ENCODE measurements at places on chromosomes 2 and 18. TPM values are rescaled to one million over a fixed set of nuclear protein-coding genes. Genes with fewer than 3 reads are reported as not detected.

Gene TMEM200C
- total RNA-seq = 3.1 TPM

Gene MC2R
- total RNA-seq = not detected

Gene ARHGAP15
- total RNA-seq = 0.17 TPM

Gene MYCN
- 16.7 TPM for total RNA-seq

Gene PPP1R1C
- total RNA-seq = 0.40 TPM

Gene IL18RAP
- total RNA-seq = 0.80 TPM

Gene TMEM198
- total RNA-seq = 8.0 TPM

GRCh38 chr2:231341100-231341499 is 54.4 kb upstream of the B3GNT7 start:
- no peaks in the 10 kb centered on the region for H3K27me3 ChIP-seq
- peaks cover 8% of the 10 kb centered on the region for H3K4me1 ChIP-seq
- no peaks in the 10 kb centered on the region for H3K36me3 ChIP-seq
- no peak for DNase-seq
- no peak overlapping the region for H3K4me3 ChIP-seq

DNA sequence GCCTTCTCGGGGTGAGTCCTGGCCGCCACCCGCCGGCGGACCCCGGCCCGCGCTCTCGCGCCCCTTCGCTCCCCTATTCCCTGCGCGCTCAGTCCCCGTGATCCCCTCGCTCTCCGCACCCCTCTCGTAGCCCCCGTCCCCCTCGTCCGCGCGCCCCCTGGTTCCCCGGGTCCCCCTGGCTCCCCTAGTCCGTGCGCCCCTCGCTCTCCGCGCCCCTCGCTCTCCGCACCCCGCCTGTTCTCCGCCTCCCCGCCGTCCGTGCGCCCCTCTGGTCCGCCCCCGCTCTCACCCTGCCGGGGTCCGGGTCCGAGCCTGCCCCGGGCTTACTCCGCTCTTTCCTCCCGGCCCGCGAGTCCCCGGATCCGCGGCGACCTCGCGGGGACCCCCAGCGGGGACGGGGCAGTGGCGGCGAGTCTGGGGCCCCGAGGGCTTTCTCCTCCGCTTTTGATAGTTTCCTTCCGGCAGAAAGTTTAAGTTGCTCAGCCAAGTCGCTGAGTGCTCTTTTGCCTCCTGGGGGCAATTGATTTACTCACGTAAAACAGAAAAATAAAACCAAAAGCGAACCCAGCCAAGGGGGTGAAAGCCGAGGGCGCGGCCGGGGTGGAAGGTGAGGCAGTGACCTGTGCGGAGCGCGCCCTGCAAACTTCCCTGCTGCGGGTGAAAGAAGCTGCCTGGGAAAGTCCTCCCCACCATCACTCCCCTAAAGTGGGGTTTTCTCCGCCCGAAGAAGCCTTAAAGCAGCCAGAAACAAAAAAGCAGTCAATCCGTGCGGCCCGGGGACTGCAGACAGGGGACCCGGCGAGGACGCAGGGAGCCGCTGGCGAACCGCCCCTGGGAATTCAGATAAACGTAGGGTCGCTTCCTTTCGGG is 568 bp downstream of the RAB31 start:
- peak; percentile 19 for DNase-seq
- peaks cover 13% of the 10 kb centered on the region for H3K27me3 ChIP-seq
- peak overlapping the region; percentile 65 for H3K27ac ChIP-seq
- H3K4me3 ChIP-seq = peak overlapping the region; percentile 98
- H3K4me1 ChIP-seq = peaks cover 21% of the 10 kb centered on the region

DNA sequence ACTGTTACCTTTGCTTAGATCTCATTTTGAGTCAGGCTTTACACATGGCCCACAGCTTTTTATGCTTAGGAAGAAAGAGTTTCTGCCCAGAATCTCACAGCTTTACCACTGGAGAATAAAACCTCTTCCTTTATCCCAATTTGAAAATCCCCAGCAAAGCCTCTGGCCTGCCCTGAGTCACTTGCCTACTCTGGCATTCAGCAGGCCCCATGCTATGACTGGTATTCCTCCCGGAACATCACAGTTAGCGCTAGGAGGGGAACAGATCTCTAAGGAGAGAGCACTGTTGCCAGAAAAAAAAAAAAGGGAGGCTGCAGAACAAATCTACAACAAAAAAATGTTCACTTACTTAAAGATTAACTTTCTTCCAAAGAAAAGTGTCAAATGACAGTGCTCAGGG is 152.9 kb upstream of the DNMT3A start:
- H3K36me3 ChIP-seq = no peaks in the 10 kb centered on the region
- no peak overlapping the region for H3K4me3 ChIP-seq
- no peak for DNase-seq
- H3K27me3 ChIP-seq = no peaks in the 10 kb centered on the region

DNA sequence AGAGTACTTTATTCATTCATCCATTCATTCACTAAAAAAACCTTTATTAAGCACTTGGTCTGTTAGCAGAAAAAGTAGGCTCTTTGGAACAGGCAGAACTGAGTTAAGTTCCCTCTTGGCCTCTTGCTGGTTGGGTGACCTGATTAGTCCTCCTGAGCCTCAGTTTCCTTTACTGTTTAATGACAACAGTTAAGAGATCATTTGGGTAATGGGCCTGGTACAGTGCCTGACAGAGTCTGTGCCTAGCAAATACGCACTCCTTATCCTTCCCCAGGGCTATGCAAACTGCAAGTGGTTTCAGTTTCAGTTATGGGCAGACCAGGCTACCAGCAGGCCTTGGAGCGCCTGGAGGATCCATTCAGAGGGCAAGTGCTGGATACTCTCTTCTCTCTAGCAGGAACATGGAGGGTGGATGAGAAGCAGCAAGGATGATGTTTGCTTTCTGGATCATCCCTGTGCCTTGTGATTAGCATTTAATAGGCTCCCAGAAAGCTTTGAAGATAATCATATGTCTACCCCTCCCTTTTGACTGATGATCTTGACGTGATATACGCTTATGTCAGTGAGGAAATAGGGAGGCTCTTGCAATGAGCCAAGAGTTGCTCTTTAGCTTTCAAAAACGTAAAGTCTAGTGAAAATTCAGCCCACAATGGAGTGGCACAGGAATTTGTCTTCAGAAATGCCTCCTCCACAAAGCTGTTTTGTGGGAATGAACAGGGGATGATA is 12.4 kb upstream of the TAF1B start:
- H3K4me3 ChIP-seq = no peak overlapping the region
- DNase-seq = no peak
- H3K27me3 ChIP-seq = no peaks in the 10 kb centered on the region
- peak overlapping the region; percentile 74 for H3K27ac ChIP-seq

DNA sequence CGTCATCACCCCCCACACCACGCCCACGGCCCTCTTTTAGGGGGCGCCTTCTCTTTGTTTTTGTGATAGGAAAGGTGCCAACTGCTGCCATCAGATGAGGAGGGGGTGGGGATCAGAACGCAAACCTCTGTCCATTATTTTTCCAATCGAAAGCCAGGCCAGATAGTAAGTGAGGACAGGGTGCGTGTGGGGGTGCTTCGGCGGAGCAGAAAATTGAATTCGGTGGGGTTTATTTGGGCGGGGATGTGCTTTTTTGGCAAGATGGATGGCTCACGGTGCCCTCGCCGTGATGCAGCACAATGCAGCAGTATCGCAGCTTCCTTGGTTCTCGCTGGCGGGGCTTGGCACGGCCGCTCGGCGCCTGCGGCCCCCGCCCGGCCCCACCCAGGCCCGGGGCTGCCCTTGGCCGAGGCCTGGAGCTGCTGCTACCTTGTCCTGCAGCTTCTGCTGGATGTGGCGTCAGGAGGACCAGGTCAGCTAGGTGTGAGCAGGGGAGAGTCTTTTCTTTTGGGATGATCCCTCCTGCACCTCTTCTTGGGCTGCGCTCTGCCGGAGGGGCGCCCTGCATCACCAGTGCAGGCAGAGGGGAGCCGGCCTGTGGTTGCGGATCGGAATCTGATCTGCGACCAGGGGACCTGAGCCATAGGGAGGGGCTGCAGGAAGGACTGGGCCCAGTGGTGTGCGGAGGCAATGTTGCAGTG is 1.3 kb downstream of the SPTBN1 start:
- peaks cover 13% of the 10 kb centered on the region for H3K4me1 ChIP-seq
- peak overlapping the region; percentile 93 for H3K27ac ChIP-seq
- H3K27me3 ChIP-seq = no peaks in the 10 kb centered on the region
- H3K36me3 ChIP-seq = no peaks in the 10 kb centered on the region

- H3K4me3 ChIP-seq = no peak overlapping the region
- no peak for DNase-seq
- H3K4me1 ChIP-seq = peaks cover 24% of the 10 kb centered on the region
- H3K36me3 ChIP-seq = no peaks in the 10 kb centered on the region
- H3K27me3 ChIP-seq = no peaks in the 10 kb centered on the region
- H3K27ac ChIP-seq = peak overlapping the region; percentile 56
Measured at GRCh38 chr2:239278941-239279365, 121.9 kb downstream of the HDAC4 start.

- no peaks in the 10 kb centered on the region for H3K27me3 ChIP-seq
- peaks cover 4% of the 10 kb centered on the region for H3K4me1 ChIP-seq
- no peak for DNase-seq
- no peak overlapping the region for H3K4me3 ChIP-seq
- H3K27ac ChIP-seq = no peak overlapping the region
Measured at GRCh38 chr2:224162122-224162521, 123.0 kb upstream of the SERPINE2 start.

GRCh38 chr2:201482543-201482942 is 31.0 kb downstream of the STRADB start:
- no peaks in the 10 kb centered on the region for H3K4me1 ChIP-seq
- no peaks in the 10 kb centered on the region for H3K27me3 ChIP-seq
- DNase-seq = no peak
- no peaks in the 10 kb centered on the region for H3K36me3 ChIP-seq
- no peak overlapping the region for H3K4me3 ChIP-seq

GRCh38 chr2:74347742-74348141 is 4.5 kb upstream of the SLC4A5 start:
- no peak for DNase-seq
- H3K36me3 ChIP-seq = no peaks in the 10 kb centered on the region
- no peak overlapping the region for H3K4me3 ChIP-seq

GRCh38 chr2:153487448-153487847 is 8.9 kb upstream of the RPRM start:
- H3K27me3 ChIP-seq = no peaks in the 10 kb centered on the region
- H3K36me3 ChIP-seq = no peaks in the 10 kb centered on the region
- DNase-seq = no peak
- no peak overlapping the region for H3K4me3 ChIP-seq

DNA sequence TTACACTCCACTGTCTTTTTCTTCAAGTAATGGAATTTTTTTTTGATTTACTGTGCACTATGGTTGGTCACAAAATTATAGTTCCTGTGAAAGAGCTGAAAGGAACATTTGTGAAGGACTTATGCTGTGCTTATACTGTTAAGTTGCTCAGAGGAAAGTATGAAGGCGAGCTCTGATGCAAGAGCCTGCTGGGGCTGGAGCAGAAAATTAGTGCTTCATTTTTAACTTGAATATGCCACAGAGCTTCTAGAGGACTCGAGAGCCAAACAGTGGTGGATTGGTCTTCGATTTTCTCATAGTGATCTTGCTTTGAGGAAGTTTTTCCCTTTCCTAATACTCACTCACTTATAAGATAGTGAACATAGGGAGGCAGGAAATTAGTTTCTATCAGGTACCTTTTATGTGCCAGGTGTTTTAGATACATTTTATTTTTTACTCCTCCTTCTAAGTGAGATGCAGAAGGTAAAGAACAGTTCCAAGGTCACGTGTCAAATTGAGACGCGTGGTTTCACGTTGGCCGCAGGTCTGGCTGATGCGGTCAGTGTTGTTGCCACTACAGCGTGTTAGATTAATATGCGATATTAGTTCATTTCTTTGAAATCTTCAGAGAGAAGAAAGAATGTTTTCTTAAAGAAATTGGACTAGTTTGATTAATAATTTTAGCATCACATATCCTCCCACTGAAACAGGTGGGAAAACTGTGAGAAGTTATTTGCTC is 20.2 kb downstream of the GATA6 start:
- H3K27me3 ChIP-seq = no peaks in the 10 kb centered on the region
- H3K4me1 ChIP-seq = peaks cover 98% of the 10 kb centered on the region
- H3K4me3 ChIP-seq = no peak overlapping the region

- H3K4me1 ChIP-seq = no peaks in the 10 kb centered on the region
- no peaks in the 10 kb centered on the region for H3K27me3 ChIP-seq
- no peak for DNase-seq
- H3K36me3 ChIP-seq = no peaks in the 10 kb centered on the region
Measured at GRCh38 chr2:180202467-180202951, 195.4 kb upstream of the CWC22 start.

DNA sequence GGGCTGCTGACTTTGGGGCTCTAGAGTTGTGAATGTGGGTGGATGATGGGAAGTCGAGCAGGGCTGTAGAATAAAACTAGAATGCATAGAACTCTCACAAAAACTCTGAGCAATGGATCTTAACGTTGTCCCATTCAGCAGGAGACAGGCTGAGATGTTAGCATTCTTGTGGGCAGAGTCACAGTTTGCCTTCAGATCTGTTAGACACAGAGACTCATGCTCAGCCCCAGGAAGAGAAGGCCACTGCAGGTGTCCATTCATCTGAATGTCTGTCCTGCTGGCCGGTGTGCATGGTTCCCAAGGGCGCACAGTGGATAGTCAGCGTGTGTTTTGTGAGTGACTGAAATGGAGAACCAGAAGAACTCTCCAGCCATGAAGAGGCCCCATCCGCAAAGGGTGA is 111.3 kb downstream of the TSN start:
- no peaks in the 10 kb centered on the region for H3K27me3 ChIP-seq
- DNase-seq = no peak
- H3K27ac ChIP-seq = no peak overlapping the region
- H3K36me3 ChIP-seq = no peaks in the 10 kb centered on the region

- no peak overlapping the region for H3K4me3 ChIP-seq
- DNase-seq = no peak
- H3K27me3 ChIP-seq = no peaks in the 10 kb centered on the region
- no peak overlapping the region for H3K27ac ChIP-seq
- no peaks in the 10 kb centered on the region for H3K36me3 ChIP-seq
- peaks cover 4% of the 10 kb centered on the region for H3K4me1 ChIP-seq
Measured at GRCh38 chr2:172052000-172052983, 33.0 kb upstream of the DLX1 start.

GRCh38 chr2:119387381-119388129 is 20.8 kb downstream of the DBI start:
- H3K36me3 ChIP-seq = no peaks in the 10 kb centered on the region
- H3K27ac ChIP-seq = peak overlapping the region; percentile 38
- H3K4me3 ChIP-seq = no peak overlapping the region
- peak; percentile 34 for DNase-seq

GRCh38 chr18:40031435-40031834 is 1923.6 kb upstream of the PIK3C3 start:
- no peaks in the 10 kb centered on the region for H3K27me3 ChIP-seq
- no peaks in the 10 kb centered on the region for H3K36me3 ChIP-seq
- no peak for DNase-seq

GRCh38 chr2:24725956-24726355 is 67.2 kb downstream of the PTRHD1 start:
- H3K27ac ChIP-seq = no peak overlapping the region
- DNase-seq = no peak
- H3K27me3 ChIP-seq = no peaks in the 10 kb centered on the region
- H3K4me3 ChIP-seq = no peak overlapping the region

DNA sequence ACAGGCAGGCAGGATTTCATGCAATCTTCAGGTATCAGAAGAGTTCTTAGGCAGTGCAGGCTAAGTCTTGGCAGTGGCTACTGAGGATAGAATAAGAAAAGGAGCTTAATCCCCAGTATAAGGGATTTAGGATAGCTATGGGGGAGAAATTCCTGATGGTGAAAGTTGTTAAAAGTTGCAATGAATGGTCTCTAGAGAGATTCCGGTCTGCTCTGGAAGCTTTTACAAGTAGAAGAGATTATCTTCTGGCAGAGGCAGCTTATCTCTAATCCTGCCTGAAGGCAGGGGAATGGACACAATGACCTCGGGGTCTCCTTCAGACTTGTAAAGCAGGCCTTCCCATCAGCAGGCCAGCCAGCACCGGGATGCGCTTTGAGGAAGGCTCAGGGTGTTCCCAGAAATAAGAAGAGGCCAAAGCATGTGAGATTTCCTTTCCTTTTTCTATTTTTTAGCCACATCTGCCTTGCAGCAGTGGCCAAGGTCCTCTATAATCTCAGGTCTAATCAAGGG is 253.9 kb upstream of the KLHL29 start:
- no peaks in the 10 kb centered on the region for H3K36me3 ChIP-seq
- H3K27me3 ChIP-seq = no peaks in the 10 kb centered on the region
- peaks cover 8% of the 10 kb centered on the region for H3K4me1 ChIP-seq
- no peak overlapping the region for H3K27ac ChIP-seq

Data from hepatocyte (in vitro differentiated cells).